ENCODE measurements at places on chromosomes 3 and 15.

DNA sequence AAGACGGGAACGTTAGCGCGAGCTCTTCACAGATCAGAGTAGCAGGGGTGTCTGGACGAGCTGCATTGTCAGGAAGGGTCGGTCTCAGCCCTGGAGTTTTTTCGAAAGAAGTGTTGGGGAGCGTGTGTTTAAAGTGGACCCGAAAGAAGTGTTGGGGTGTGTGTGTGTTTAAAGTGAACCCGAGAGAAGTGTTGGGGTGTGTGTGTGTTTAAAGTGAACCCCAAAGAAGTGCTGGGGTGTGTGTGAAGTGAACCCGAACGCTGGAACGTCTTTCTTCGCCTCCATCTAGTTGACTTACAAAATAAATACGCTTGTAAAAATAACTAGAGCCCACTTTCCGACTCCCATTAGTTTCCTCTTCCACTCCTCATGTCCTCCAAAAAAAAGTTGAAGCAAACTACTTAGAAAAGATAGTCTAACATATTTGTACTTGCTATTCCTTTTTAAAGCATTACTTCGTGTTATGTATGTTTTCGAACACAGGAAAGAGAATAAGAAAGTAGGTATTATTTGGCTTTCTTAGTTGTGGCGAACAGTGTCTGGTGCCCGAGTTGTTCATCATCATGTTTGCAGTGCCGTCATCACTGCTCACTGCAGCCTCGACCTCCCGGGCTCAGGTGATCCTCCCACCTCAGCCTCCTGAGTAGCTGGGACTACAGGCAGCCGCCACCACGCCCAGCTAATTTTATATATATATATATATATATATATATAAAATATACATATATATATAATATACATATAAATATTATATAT, 1.0 kb downstream of the LRCH3 start:
- DNase-seq = no peak

DNA sequence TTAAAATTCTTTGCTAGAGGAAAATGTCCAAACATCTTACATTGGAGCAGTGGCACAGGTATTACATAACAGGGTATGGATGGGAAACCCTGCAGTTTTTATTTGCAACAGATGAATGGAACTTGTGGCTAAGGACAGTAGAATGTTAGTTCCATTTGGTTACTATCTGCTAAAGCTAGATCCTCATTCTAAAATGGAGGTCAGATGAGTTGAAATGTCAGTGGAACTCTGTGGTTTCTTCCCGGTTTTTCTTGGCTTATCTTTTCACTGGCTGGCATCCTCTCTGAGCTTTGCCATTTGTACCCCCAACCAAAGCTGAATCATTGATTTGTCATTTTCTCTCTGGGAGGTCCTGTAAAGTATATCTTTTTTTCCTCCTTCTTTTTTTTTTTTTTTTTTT, 68.9 kb downstream of the ARMC8 start:
- DNase-seq = no peak

GRCh38 chr15:94858011-94858410, 626.6 kb downstream of the MCTP2 start:
- no peak for DNase-seq

DNA sequence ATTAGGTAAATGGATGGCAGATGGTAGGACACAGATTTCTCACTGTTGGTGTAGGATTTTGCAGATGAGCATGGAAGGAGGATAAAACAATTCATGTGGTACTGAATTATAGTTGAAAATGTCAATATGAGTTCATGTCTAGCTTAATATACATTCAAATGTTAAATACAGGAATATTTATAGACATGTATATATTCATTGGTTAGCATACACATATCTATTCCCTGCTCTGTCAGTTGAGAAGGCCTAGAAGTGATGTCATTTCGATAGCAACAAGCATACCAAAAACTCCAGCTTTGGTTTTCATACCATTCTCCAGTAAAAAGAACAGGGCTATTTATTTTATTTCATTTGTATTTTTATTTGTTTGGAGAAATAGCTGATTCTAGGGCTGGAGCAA, 497.1 kb downstream of the EPHB1 start:
- DNase-seq = no peak

GRCh38 chr15:85910834-85911233, 116.1 kb upstream of the KLHL25 start:
- DNase-seq = no peak

GRCh38 chr3:133830071-133830470, 24.5 kb downstream of the SRPRB start:
- DNase-seq = no peak

- no peak for DNase-seq
Observed at GRCh38 chr3:26460985-26461384, 161.6 kb upstream of the LRRC3B start.

DNA sequence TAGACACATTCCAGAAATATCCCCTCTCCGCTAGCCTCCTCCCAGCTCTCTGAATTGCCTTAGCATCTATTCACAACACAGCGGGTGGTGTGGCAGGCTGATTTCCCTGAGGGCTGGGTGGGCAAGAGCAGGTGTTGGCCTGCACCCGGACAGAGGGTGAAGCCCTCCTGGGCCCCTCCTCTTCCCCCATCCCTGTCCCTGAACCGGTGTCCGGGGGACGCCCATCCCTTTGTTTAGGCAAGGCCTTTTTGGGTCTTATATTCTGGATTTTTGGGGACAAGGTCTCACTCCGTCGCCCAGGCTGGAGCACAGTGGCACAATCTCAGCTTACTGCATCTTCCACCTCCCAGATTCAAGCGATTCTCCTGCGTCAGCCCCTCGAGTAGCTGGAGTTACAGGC, 55.2 kb upstream of the KLHL25 start:
- DNase-seq = no peak

DNA sequence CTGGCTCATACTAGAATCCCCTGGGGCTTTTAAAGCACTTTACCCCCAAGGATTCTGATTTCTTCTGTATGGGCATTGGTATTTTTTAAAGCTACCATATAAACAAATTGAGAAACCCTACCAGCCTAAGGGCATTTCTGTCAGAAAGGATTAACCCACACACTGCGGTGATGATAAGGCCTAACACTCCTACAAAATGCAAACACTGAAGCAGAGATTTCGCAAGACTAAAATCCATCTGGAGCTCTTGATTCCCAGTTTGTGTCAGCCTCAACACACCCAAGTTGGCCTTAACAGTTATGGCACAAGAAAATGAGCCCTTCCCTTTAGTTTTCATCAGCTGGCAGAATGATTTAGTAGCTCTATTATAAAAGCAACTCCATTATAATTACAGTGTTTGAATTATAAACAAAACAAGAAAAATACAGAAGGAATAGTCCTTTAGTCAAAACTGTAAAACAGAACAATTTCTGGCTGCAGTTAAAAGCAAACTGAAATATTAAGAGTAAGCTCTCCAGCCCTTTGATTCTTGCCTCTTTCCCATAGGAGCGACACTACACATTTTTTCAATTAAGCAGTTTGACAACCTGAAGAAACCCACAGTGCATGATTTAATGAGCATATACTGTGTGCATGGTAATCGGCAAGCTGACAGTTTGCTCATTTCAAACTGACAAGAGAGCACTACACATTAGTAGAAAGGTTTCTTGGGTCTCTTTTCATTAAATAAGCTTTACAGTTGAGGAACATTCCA, 441.2 kb downstream of the FHIT start:
- peak; percentile 76 for DNase-seq

- peak; percentile 57 for DNase-seq
Observed at GRCh38 chr15:51737522-51738305, at the start of gene LYSMD2. LYSMD2 (minus strand) TSS chr15:51737655; CDS start chr15:51737622, 33 bp downstream.

DNA sequence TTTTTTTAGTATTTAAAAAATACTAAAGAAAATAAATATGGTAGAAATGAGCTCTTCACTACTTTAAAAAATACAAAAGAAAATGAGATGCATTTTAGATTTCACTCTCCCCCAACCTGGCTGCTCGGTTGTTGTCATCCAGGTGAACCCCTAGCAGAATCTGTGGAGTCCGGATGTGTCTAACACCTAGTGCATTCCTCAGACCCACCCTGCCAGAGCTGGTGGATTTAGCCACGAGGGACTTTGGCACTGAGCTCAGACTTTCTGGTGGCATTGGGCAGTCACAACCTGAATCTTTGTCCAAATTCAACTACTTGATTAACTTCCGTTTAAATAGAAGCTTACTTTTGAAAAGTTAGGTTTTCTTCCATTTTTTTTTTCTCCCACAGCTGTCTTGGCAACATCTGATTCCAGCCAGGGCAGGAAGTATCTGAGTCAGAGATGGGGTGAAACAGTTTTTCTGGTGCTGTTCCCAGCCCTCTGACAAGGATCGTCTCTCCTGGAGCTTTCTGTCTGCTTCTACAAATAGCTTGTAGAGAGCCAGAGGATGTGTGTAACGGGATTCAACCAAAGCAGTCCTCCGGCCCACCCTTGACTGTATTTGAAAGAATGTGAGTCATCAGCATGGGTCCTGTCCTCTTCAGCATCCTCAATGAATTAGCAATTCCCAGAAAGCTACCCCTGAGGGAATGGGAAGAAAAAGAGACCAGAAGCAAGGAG, 301.8 kb upstream of the MCTP2 start:
- peak; percentile 98 for DNase-seq

DNA sequence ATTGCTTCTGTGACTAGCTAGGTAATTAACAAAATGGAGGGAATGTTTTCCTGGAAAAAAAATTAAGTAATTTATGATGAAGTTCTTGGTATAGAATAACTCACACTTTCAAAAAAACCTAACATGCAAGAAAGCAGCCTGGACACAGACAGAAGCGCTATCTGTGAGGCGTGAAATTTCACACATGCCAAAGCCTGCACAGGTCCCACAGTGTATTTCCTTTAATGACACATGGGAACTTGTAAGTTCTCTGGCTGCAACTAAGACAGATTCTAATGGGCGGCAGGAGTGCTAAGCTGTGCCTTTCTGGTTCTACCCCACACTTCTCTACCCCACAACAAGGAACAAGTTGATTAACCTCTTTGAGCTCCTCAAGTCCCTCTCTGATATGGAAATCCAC, 84.9 kb upstream of the NEO1 start:
- DNase-seq = no peak

GRCh38 chr3:184582646-184583577, 21.3 kb downstream of the EPHB3 start:
- DNase-seq = peak; percentile 48

DNA sequence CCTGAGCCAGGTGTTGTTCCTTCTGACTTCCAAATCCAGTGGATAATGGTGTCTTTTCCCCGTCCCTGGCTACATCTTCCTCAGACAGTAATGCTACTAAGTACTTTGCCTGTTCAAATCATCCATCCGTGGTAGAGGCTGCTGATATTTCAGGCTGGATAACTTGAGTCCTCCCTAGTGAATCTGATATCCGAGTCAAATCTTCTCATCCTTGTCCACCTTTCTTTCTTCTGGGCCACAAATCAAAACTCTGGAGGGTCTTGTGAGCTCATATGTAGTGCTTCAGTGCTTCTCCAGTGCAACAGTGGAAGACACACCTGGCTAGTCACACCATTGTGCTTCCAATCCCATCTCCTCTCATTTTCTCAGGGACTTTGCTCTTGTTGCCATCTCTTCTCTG, 11.2 kb downstream of the SH3GL3 start:
- no peak for DNase-seq

GRCh38 chr3:43994657-43995546, 246.8 kb upstream of the TOPAZ1 start:
- no peak for DNase-seq

DNA sequence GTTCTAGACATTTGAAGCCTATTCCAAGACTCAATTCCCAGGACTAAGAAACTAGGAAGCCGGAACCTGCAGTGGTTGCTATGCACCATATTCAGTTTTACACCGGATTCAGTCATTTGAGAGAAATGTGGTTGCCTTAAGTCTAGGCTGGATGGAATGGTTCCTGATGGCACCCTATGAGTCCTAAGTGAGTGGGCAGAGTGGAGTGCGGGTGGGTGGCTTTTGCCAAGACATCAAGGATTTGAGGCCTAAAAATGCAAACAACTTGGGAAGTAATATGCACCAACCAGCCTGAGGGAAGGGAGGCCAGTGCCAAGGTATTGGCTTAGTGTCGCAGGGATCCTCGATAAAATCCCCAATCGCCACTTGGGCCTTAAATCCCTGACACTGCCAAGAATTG, 4.2 kb upstream of the CD276 start:
- DNase-seq = no peak

DNA sequence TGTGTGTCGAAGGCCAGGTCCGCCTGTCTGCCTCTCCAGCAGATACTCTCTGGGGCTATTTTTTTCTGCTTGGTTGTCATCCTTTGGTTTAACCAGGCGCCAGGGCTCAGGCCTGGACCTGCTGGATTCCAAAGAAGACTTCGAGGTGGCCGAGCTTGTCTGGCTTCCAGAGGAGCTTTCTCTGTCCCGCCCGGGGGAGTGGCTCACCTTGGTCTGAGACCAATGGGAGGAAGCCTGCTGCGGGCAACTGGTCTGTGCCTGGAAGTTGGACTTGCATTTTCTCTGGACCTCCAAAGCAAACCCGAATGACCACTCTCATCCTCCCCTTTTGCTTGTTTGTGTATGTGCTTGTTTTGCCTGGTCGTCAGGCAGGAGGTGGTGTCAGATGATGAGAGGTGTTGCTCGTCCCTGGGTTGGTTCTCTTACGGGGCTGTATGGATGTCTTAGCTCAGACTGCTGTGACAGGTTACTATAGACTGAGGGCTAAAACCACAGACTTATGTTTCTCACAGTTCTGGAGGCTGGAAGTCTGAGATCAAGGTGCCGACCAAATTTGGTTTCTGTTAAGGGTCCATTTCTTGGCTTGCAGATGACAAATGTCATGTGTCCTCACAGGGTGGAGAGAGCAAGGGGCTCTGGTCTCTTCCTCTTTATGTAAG, 19.3 kb downstream of the IGF1R start:
- no peak for DNase-seq

- no peak for DNase-seq
Observed at GRCh38 chr3:193991666-193992424, 144.1 kb upstream of the HES1 start.

DNA sequence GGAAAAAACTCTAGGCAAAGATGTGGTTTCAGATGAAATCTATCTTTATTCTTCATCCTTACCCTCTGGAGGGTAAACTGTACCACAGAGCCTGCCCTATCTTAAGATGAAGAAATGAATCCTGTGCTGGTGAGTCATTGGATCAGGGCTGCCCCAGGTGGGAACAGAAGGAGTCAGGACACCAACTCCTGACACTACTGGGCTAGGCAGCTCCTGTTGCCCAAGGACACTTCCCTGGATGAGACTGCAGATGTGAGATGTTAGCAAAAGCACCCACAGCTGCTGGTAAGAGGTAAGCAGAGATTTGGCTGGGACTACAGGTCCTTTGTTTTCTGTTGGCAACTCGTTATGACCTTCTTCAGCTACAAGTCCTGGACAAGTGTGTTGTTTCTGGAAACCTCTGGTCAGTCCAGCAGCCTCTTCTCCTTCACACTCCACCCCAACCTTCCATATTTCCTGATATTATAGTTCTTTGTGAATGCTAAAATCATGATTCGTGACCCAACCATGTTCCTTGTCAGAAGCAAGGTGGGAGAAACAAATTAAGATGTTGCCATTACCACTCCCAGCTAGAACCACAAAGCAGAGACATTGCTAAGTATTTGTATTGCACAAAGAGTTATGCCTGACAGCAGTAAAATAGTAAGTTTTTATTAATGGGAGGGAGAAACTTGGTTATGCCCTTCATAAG, 104.2 kb upstream of the TGFBR2 start:
- no peak for DNase-seq

GRCh38 chr3:72176537-72177041, 391.6 kb upstream of the PROK2 start:
- DNase-seq = no peak

All from fibroblast of skin of right quadriceps (primary cell).